Erythroblast (primary cell): ENCODE measurements at places on chromosomes 5 and 9.

DNA sequence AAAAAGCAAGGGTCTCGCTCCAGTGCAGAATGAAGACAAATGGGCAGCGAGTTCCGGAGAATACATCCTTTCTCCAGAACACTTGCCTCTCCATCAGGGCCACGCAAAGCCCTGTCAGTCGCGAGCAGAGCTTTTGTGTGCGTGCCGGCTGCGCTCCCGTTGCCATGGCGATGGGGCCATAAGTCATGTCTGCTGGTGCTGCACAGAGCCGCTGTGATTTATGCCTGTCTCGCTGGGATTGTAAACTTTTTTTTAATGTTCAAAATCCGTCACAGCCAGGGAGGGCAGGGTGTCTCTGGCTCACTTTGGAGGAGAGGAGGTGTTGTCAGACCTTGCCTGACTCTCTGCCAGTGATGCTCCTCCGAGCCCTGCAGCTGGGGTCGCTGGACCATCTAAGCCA lies 272.7 kb downstream of the TRIM32 start:
- no peak for DNase-seq

DNA sequence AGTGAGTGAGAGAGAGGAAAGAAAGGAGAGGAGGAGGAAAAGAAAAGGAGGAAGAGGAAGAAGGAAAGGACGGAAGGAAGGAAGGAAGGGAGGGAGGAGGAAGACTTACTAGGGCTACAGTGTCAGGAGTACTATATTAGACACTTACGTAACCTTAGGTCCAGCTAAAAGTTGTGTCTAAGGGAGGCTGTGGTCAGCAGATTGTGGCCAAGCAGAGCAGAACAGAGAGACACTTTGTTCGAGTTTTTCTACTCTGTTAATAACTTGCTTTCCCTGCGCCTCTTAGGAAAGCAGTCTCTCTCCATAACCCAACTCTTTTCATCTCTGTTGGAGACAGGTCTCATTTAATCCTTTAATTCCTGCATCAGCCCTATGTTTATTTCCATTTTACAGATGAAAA lies 138.9 kb downstream of the KCNN2 start:
- DNase-seq: no peak

- no peak for DNase-seq
These were observed 173.0 kb downstream of the HINT1 start for GRCh38 chr5:130992095-130992494.

GRCh38 chr5:157165668-157166067 lies 396 bp downstream of the GARIN3 start:
- DNase-seq: no peak

DNA sequence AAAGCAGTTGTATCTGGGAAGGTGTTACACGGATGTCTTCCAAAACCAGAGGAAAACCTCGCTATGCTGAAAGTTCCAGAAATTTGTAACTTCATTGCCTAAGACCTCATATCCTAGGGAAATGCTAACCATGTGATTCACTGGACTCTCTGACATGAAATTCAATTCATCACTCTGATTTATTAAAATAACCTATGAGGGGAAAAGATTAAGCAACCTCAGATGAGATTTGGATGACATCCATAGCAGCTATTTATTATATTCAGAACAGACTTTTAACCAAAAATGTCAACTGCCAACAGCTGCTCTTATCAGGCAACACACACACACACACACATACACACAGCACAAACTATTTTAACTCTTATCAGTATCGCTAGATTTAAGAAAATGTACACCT lies 1006.4 kb upstream of the CTNND2 start:
- no peak for DNase-seq

DNA sequence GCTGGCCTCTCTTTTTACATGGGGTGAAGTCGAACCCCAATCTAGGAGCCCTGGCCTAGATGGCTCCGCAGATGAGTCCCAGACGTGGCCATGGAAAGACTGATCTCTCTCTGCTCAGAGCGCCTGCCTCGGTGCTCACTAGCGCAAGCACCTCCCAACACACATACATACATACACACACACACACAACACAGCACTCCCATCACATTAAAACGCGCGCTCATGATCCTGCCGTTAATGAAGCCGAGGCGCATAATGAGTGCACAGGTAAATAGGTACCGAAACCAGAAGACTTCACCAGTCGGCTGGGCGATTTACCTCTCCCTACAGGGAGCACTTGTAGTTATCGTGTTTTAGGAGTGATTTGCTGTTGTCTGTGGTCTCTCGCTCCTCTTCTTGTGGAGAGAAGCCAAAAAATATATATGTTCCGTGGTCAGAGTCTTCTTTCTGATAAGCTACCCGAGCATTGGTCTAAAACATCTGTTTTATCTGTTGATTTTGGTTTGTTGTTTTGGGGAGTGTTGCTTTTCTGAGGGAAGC lies 207.7 kb downstream of the MEF2C start:
- DNase-seq: peak; percentile 35

DNA sequence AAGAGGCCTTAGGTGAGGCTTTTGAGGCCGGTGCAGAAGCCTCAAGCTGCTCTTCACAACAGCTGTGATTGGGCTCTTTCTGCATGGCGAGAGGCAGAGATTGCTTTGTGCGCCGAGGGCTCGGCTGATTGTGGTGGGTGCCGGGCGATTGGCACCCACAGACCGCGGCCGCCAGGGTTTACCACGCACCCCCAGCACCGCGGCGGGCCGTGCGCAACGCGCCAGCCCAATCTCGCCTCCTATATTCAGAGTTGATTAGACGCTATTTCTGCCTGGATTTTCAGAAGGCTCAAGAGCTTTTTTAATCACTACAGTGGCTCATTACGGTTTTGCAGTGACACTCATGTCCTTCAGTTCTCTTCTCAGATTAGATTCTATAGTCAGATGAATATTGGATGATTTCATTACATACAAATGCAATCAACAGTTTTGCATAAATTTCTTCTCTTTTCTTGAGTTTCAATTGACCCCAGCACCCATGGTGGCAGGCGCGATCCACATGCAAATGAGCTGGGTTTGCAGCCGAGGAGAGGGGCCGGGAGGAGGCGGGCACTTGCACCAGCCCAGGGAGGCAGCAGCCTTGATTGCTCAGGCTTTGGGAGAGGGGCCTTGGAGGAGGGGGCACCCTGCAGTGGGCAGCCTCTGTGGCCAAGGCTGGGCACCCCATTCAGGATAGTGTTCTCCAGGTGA lies 33.8 kb upstream of the PTGS1 start:
- DNase-seq: no peak

DNA sequence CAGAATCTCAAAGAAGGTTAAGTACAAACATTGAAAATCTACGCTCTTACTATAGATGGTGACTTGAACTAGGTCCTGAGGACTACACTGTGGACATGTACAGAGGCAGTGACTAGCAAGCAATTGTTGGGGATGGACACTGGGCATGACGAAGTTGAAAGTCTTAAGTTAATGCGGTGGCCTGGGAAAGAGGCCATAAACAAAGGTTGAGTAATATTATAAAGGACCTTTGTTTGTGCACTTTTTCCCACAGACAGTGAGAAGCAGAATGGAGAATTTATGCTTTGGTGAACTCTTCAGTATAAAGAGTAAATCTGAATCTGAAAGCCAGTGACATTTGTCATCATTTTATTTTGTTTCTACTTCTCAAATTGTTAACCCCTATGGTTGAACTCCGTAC lies 15.3 kb downstream of the ALDH1A1 start:
- no peak for DNase-seq

GRCh38 chr5:58921159-58921558 lies 338.3 kb downstream of the RAB3C start:
- DNase-seq: no peak

DNA sequence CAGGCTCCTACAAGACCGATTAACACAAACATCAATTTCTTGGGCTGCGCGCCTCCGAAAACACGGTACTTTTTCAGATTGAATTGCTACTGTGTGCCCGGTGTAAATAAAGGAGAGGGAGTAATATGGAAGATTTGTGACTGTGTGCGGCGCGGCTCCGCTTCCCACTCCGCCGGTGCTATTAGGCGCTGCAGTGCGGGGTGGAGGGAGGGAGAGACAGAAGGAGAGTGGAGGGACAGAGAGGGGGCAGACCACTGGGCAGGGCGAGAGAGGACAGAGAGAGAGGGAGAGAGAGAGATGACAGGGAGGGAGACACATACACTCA lies 24.7 kb upstream of the RNU6ATAC start:
- DNase-seq: no peak

GRCh38 chr5:147451193-147451592 lies 58.7 kb downstream of the DPYSL3 start:
- no peak for DNase-seq

GRCh38 chr9:14351221-14351836 lies 37.4 kb upstream of the NFIB start:
- no peak for DNase-seq
